Type B pancreatic cell (in vitro differentiated cells): ENCODE measurements at places on chromosomes 1 and 21. TPM values are rescaled to one million over a fixed set of nuclear protein-coding genes. Genes with fewer than 3 reads are reported as not detected.

Gene VSIG8
- not detected in 2 replicates for total RNA-seq

Gene HAX1
- total RNA-seq: 62.2 and 70.0 TPM in 2 replicates

Gene APOBEC4
- total RNA-seq: not detected in 2 replicates

Gene CD1D
- total RNA-seq: 0.24 and 0.29 TPM in 2 replicates

Gene KRTAP19-1
- 1.0 and 1.1 TPM in 2 replicates for total RNA-seq

Gene VAV3
- 10.0 and 12.3 TPM in 2 replicates for total RNA-seq

Gene FAM72D
- 1.5 and 3.4 TPM in 2 replicates for total RNA-seq

Gene OPTC
- total RNA-seq: not detected in 2 replicates

Gene ZSWIM5
- 1.9 and 2.7 TPM in 2 replicates for total RNA-seq

DNA sequence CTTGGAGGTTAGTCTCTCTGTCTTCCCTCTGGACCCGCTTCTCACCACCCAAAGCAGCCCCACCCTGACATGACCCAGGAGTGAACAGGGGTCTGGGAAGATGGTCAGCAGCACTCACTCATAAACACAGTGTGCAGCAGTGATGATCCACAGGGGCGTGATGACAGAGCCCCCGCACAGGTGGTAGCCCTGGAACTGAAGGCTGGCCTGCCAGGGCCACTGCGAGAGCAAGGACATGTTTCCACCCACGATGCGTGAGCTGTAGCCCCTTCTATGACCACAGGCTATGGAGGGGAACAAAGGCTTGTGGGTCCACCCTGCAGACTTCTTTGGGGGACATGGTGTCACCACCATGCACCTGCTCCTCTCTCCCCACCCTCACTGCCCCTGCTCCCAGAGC, 12.9 kb downstream of the TMPRSS3 start:
- H3K4me1 ChIP-seq: peaks cover 17% of the 10 kb centered on the region
- H3K27ac ChIP-seq: no peak overlapping the region
- DNase-seq: no peak
- H3K4me3 ChIP-seq: no peak overlapping the region

DNA sequence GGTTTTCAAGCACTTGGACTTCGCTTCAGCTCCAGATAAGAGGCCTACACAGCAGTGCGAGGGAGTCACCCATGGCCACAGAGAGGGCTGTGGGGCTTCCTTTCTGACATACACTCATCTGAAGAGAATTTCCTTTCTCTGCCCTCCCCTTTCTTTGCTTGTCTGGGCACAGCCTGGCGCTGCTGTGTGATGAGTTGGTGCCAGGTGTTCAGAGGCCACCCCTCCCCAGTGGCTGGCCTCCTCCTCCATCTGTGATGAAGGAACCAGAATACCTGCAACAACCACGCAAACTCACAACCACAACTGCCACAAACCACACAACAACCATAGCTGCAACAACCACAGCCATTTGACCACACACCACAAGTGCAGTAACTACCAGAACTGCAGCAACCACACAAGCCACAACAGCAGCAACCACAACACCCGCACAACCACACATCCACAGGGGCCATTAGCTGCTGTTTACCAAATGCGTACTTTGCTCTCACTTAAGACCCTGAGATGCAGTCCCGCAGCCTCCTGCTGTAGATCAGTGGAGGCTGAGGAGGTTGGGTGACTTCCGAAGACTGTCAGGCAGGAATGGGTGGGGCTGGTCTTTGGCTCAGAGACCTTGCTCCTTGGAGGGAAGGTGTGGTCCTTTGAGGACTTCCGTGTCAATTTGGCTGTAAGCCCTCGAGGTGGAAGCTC, 71.1 kb downstream of the IER5 start:
- H3K4me3 ChIP-seq: no peak overlapping the region
- H3K4me1 ChIP-seq: no peaks in the 10 kb centered on the region
- no peaks in the 10 kb centered on the region for H3K27me3 ChIP-seq
- no peaks in the 10 kb centered on the region for H3K36me3 ChIP-seq
- no peak for DNase-seq
- no peak overlapping the region for H3K27ac ChIP-seq

DNA sequence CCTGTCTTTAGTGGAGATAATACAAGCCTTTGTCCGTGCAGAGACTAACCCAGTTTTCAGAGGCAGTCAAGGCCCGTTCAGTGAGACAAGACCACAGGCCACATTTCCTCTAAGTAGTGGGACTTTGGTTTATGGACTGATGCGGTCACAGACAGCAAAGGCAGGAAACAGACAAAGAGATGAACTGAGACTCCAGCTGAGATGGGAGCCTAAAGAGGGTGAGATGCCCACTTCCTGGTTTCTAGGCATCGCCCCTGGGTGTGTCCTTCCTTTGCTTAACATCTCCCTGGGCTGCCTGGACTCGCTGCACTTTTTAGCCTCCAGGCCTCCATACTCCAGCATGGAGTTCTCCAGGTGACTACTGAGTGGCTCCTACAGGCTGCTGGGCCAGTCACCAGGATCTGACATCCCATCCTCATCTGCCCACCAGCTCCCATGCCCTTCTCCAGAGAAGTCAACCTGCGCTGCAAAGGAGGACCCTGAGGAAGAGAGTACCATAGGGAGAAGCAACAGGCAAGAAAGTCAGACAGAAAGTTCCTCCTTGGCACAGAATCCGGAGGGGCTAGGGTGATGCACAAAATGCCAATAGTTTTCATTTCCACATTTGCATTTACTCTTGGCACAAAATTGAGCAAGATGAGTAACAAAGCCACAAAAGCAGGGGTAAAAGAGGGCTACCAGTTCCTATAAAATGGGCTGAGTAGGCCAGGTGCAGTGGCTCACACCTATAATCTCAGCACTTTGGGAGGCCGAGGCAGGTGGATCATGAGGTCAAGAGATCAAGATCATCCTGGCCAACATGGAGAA, 15.1 kb downstream of the THEMIS2 start:
- no peaks in the 10 kb centered on the region for H3K27me3 ChIP-seq
- H3K4me1 ChIP-seq: no peaks in the 10 kb centered on the region
- H3K27ac ChIP-seq: no peak overlapping the region
- DNase-seq: no peak
- no peak overlapping the region for H3K4me3 ChIP-seq

DNA sequence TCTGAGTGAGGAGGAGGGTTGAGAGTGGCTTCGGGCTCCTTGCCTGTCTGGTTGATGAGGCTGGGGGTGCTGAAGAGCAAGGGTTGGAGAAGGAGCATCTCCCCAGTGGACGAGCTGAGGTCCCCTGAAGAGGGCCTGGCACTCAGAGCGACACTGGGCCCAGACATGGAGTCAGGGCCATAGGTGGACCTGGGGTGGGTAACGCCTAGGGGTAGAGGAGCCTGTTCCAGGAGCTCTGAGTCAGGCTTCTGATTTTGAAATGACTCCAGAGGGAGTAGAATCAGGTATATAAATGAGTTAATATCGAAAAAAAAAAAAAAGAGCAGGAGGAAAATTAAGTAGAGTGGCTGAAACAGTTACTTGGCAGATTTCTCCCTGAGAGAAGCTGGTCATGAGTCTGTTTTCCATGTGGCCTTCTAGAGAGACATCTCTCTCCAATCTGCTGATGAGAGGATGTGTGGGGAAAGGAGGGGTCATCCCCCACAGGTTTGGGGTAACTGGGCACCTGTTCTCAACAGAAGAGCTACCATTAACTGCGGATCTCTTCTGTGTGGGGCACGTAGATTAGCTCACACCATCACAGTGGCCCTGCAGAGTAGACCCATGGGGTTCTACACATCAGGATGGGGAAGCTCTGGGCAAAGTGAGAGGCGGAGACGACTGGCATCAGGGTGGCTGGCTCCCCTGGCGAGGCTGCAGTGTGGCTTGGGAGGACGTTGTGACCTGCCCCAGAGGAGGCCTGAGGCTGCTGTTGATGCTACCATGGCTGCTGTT, 115.5 kb downstream of the DHRS3 start:
- no peak overlapping the region for H3K27ac ChIP-seq
- H3K36me3 ChIP-seq: peaks cover 35% of the 10 kb centered on the region
- no peaks in the 10 kb centered on the region for H3K27me3 ChIP-seq
- no peak overlapping the region for H3K4me3 ChIP-seq
- DNase-seq: no peak
- peaks cover 29% of the 10 kb centered on the region for H3K4me1 ChIP-seq

GRCh38 chr1:223820971-223821370, 24.8 kb downstream of the TP53BP2 start:
- DNase-seq: no peak
- H3K36me3 ChIP-seq: peaks cover 23% of the 10 kb centered on the region
- peak overlapping the region; percentile 42 for H3K27ac ChIP-seq
- no peaks in the 10 kb centered on the region for H3K27me3 ChIP-seq
- H3K4me3 ChIP-seq: no peak overlapping the region

DNA sequence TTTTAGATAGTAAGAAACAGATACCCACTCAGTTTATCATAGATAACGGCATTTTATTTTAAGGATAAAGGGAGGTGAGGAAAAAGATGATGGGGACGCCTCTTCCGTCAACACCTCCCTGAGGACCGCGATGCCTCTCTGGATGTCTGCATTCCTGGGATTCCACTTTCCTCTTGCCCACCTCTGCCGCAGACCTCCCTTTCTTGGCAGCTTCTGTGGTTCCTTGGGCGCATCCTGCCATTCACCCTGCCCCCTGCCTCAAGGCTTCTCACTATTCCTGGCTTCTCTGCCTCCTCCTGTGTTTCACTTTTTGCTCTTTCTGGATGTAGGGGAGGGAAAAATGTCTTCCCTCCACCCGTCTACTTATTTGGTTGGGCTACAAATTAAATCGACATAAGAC, 19.9 kb downstream of the HUNK start:
- H3K36me3 ChIP-seq: peaks cover 13% of the 10 kb centered on the region
- no peak overlapping the region for H3K4me3 ChIP-seq
- no peak for DNase-seq
- H3K4me1 ChIP-seq: peaks cover 55% of the 10 kb centered on the region
- no peaks in the 10 kb centered on the region for H3K27me3 ChIP-seq

- no peaks in the 10 kb centered on the region for H3K27me3 ChIP-seq
- H3K36me3 ChIP-seq: peaks cover 14% of the 10 kb centered on the region
- H3K4me1 ChIP-seq: no peaks in the 10 kb centered on the region
Observed at GRCh38 chr1:77825131-77825709, 45.8 kb downstream of the MIGA1 start.

- H3K4me1 ChIP-seq: peaks cover 11% of the 10 kb centered on the region
- H3K36me3 ChIP-seq: no peaks in the 10 kb centered on the region
- no peak overlapping the region for H3K4me3 ChIP-seq
- no peak overlapping the region for H3K27ac ChIP-seq
- DNase-seq: no peak
Observed at GRCh38 chr1:99726818-99727217, 39.6 kb downstream of the FRRS1 start.

- no peak overlapping the region for H3K4me3 ChIP-seq
- no peak overlapping the region for H3K27ac ChIP-seq
- no peaks in the 10 kb centered on the region for H3K36me3 ChIP-seq
- H3K4me1 ChIP-seq: no peaks in the 10 kb centered on the region
- no peaks in the 10 kb centered on the region for H3K27me3 ChIP-seq
- no peak for DNase-seq
Observed at GRCh38 chr21:43835050-43835449, 30.0 kb upstream of the AGPAT3 start.

- H3K27me3 ChIP-seq: no peaks in the 10 kb centered on the region
- peak overlapping the region; percentile 98 for H3K4me3 ChIP-seq
- no peak for DNase-seq
- peak overlapping the region; percentile 99 for H3K27ac ChIP-seq
- peaks cover 21% of the 10 kb centered on the region for H3K4me1 ChIP-seq
Observed at GRCh38 chr1:174022976-174023277, 770 bp upstream of the RC3H1 start.

GRCh38 chr1:197663162-197663953, 111.9 kb downstream of the DENND1B start:
- no peaks in the 10 kb centered on the region for H3K4me1 ChIP-seq
- H3K4me3 ChIP-seq: no peak overlapping the region
- H3K27me3 ChIP-seq: no peaks in the 10 kb centered on the region
- H3K36me3 ChIP-seq: no peaks in the 10 kb centered on the region

DNA sequence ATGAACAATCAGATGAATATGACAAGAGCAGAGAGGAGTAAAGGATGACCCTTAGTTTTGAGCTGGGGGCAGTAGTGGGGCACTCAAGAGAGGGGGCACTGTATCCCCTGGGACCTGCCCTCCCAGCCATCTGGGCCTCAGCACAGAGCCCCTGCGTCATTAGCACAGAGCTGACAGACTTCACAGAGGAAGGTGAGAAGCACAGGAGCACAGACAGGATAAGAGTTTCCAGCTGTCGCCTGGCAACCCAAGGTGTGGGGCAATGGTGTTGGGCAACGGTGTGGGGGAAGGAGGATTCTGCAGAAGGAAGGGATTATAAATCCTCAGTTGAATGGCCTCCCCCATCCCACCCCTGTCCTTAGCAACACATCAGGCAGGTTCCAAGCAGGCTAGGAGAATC, 30.2 kb downstream of the RAB3B start:
- DNase-seq: no peak
- H3K4me3 ChIP-seq: no peak overlapping the region
- H3K27me3 ChIP-seq: no peaks in the 10 kb centered on the region
- H3K4me1 ChIP-seq: no peaks in the 10 kb centered on the region
- H3K27ac ChIP-seq: no peak overlapping the region

- DNase-seq: no peak
- no peak overlapping the region for H3K4me3 ChIP-seq
Observed at GRCh38 chr1:229124116-229124515, 146.8 kb upstream of the RAB4A start.

DNA sequence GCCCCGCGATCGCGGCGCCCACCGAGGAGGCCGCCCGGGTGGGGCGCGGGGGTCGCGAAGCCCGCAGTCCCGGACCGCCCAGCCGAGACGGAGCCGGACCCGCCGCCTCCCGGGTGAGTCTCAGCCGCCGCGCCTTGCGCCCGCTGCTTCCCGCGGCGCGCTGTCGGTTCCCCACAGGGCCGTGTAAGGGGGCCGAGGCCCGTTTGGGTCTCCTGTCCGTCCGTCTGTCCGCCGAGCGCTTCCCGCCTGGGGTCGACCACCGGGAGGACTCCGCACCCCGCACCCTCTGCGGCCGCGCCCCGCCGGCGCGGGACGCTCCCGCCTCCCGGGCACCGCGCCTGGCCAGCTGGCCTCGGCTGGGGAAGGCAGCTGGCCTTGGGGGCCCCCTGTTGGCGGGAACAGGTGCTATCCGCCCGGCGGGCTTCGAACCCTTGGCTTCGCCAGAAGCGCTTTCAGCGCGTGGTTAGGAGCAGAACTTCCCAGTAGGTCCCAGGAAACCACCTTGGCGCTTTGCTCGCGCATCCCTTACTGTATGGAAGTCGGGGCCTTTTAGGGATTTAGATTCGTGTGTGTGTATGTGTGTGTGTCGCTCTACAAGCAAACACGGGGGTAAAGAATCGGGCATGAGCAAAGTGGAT, 414 bp downstream of the TMEM51 start:
- H3K4me1 ChIP-seq: peaks cover 52% of the 10 kb centered on the region
- H3K27me3 ChIP-seq: peaks cover 14% of the 10 kb centered on the region
- H3K27ac ChIP-seq: peak overlapping the region; percentile 85
- peak overlapping the region; percentile 92 for H3K4me3 ChIP-seq
- peaks cover 3% of the 10 kb centered on the region for H3K36me3 ChIP-seq

GRCh38 chr1:9473032-9473807, 66.0 kb upstream of the SLC25A33 start:
- H3K4me3 ChIP-seq: no peak overlapping the region
- H3K36me3 ChIP-seq: no peaks in the 10 kb centered on the region
- H3K27me3 ChIP-seq: peaks cover 9% of the 10 kb centered on the region

DNA sequence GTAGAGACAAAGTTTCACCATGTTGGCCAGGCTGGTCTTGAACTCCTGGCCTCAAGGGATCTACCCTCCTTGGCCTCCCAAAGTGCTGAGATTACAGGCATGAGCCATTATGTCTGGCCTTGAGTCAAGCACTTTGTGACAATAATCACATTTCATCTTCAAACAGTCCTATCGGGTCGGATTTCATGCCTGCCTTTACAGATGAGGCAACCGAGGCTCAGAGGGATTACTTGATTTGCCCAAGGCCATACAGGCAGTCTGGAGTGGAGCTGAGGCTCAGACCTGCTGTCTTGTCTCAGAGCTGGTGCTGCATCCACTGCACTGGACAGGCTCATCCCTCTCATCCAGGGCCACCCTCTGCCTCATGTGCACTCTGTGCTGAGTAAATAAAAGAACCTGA, 26.6 kb downstream of the FAM151A start:
- H3K4me3 ChIP-seq: no peak overlapping the region
- no peaks in the 10 kb centered on the region for H3K36me3 ChIP-seq
- DNase-seq: no peak
- H3K27ac ChIP-seq: no peak overlapping the region
